ENCODE measurements at places on chromosomes 16 and 17. TPM values are rescaled to one million over a fixed set of nuclear protein-coding genes. Genes with fewer than 3 reads are reported as not detected.

Gene FKBP10
- total RNA-seq, result 207 TPM

GRCh38 chr17:6498356-6498755, 54.1 kb downstream of the PIMREG start:
- DNase-seq, result no peak

DNA sequence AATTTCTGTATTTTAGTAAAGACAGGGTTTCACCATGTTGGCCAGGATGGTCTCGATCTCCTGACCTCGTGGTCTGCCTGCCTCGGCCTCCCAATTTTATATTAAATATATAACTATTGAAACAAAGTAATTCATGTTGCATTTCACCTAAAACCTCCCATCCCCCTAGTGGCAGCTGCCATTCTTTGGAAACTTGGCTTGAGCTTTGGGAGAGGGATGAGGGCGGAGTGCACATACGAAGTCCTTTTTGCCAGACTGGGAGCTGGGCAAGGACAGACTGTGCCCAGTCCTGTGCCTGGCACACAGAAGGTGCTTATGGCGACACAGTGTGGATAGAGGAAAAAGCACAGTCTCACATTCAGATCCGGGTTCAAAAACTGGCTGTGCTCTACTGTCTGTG, 83.8 kb downstream of the NETO2 start:
- no peak for DNase-seq

Gene MC1R
- 20.1 TPM for total RNA-seq

Gene KIF18B
- total RNA-seq, result 22.6 TPM

DNA sequence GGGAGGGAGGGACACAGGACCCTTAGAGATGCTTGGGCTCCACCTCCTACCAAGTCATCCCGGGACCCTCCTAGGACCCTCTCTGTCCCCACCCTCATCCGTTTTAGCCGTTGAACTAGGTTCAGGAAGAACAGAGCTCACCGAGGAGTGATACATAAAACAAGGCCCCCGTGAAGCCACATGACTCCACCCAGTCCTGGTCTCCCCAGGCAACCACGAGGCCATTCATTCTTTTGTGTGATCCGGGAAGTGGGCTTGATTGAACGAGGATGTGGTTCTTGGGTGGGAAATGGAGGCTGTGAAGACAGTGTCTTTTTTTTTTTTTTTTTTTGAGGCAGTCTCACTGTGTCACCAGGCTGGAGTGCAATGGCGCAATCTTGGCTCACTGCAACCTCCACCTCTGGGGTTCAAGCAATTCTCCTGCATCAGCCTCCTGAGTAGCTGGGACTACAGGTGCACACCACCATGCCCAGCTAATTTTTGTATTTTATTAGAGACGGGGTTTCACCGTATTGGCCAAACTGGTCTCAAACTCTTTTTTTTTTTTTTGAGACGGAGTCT, 14.8 kb downstream of the TRARG1 start:
- DNase-seq, result no peak

Gene TTYH2
- total RNA-seq, result 7.6 TPM

Gene RND2
- 10.9 TPM for total RNA-seq

Gene TBC1D3B
- total RNA-seq, result not detected
